ENCODE measurements at places on chromosomes 4 and X. TPM values are rescaled to one million over a fixed set of nuclear protein-coding genes. Genes with fewer than 3 reads are reported as not detected.

The RS1 gene
- not detected for total RNA-seq

DNA sequence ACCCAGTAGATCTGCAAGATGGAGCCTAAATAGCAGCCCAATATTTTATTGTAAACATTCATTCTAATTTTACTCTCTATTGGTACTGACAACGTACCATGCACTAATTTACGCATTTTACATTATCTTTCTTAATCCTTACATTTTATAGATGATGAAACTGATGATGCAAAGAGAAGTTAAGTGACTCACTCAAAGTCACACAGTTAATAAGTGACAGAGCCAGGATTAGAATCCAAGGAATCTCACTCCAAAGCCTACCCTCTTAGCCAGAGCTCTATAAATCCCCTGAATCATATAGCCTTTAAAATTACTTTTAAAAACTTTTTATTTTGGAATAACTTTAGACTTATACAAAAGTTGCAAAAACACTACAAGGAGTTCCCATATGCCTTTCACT, 37.6 kb downstream of the PHKA1 start:
- no peak for DNase-seq

GRCh38 chr4:104022226-104022625, 302.4 kb upstream of the TACR3 start:
- no peak for DNase-seq

GRCh38 chr4:886244-886643, 45.9 kb downstream of the GAK start:
- DNase-seq: no peak

DNA sequence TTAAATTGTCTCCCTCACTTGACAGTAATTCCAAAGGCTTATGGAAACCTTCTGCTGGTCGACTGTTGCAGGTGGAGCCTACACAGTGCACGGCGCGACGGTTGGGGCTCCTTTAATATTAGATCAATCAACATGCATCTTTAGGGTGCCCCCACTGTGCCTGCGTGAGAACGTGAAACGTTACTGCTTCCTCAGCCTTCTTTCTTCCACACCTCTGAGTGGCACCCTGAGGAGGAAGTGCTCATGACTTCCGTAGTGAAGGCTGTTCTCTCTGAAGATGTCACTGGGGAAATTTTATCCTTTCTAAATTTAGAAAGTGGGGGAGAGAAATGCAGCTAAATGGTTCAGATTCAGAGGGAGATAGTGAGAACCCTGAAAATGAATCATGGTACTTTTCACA, 184.0 kb upstream of the ZFP42 start:
- DNase-seq: no peak

The TMPRSS11B gene
- total RNA-seq: not detected

The ADGRG2 gene
- total RNA-seq: not detected

The PKD2 gene
- total RNA-seq: 16.7 TPM

GRCh38 chr4:146062340-146062739, 113.2 kb upstream of the LSM6 start:
- no peak for DNase-seq

GRCh38 chr4:38099020-38099600, 138.9 kb downstream of the PTTG2 start:
- DNase-seq: no peak

The GRIA2 gene
- total RNA-seq: not detected

- no peak for DNase-seq
Observed at GRCh38 chrX:119288890-119289393, 52.9 kb downstream of the PGRMC1 start.

- no peak for DNase-seq
Observed at GRCh38 chrX:133418588-133418987, 3.3 kb upstream of the GPC4 start.

GRCh38 chrX:41118156-41118555, 32.9 kb downstream of the USP9X start:
- no peak for DNase-seq

DNA sequence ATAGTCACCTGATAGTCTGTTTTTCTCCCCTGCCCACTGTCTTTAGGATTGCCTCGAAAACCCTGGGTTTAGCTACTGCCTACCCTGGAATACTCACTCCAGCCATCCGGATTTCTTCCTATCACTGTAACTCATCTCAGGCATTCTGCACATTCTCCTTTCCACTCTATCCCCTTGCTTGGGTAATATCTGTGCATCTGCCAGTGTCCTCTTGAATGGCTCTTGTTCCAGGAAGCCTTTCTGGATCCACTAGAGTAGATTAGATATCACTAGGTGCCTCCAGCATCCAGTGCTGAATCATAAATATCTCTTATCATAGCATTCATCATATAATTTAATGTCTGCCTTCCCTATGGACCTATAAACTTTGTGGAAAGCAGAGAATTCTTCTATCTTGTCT, 17.1 kb upstream of the GALNT7 start:
- peak; percentile 41 for DNase-seq

DNA sequence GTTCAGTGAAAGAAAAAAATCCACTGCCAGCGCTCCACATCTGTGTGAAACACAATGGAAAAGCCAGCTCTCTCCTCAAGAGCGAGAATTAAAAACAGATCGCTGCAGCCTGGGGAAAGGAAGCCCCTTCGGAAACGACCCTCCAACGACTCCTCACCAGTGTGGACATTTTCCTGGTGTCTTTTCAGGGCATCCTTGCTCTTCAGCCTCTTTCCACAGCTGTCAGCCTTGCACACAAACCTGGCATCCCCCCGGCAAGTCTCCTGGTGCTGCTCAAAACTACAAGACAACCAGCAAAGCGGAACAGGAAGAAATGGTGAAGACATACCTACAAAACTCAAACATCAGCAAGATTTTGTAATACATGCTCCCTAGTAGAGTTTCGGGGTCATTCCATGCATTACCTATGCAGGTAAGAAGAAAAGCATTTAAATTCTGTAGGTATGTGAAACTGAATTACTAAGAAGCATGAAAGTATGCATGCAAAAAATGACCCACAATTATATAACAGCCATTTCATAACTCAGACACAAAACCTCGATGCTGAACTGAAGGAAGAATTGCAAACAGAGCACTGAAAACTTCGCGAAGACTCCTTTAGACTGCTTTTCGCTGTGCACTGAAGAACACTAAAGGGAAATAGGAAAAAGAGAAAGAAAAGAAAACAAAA, 106.1 kb downstream of the PRDM5 start:
- no peak for DNase-seq

GRCh38 chrX:15274946-15275345, 5.1 kb upstream of the ASB9 start:
- DNase-seq: no peak

- no peak for DNase-seq
Observed at GRCh38 chrX:40096395-40097091, 1.2 kb downstream of the BCOR start.

The UCP1 gene
- not detected for total RNA-seq

DNA sequence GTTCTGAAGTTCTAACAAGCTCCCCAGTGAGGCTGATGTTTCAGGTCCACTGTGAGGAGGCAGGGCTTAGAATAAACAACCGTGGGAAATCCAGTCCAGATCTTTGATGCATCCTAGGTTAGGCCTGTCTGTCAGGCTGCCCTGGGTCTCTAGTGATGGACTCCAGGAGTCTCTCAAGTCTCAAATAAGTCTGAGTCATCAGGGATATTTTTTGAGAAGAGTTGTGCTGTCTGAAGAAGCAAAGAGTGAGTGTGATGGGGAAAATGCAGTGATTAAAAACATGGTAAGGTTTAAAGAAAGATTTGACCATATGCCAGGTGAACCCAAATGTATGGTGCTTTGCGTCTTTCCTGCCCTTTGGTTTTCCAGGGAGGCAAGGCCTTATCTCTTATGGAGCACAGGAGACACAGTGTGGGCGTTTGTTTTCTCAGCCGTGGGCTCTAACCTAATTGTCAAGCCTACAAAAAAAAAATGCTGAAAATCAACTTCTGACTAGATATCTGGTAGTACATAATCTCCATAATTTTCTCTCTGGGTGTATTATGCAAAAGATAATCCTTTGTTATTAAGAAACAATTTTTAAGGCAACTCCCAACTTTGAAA, 100.7 kb downstream of the PTTG2 start:
- DNase-seq: no peak

The WNK3 gene
- total RNA-seq: 5.2 TPM

The SPANXN4 gene
- total RNA-seq: not detected

The ADRA2C gene
- 11.7 TPM for total RNA-seq
